PC-3 (cell line): ENCODE measurements at places on chromosomes 4 and X.
A peak's percentile ranks its signal among the peaks of the same experiment; 100 is the strongest.

GRCh38 chr4:121822047-121822446 is 1.6 kb downstream of the CCNA2 start:
- DNase-seq = no peak

DNA sequence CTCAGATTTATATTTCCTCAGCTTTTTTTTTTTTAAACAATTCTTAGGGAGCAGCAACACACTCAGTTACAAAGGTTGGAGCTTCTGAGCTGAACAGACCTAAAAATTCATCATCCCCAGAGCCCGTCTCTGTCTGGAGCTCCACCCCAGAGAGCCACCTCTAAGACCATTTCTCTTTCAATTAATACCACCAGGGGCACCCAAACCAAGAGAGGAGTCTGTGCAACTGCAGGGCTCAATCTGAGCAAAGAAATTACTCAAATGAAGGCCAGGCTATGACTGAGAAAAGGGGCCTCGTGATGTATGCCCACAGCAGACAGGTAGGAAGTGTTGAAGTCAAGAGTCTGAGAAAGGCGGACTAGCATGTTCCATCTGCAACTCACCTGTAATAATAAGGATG is 95.5 kb downstream of the C4orf51 start:
- DNase-seq = no peak

- no peak for DNase-seq
Observed at GRCh38 chrX:121479406-121479805, 432.0 kb downstream of the GLUD2 start.

DNA sequence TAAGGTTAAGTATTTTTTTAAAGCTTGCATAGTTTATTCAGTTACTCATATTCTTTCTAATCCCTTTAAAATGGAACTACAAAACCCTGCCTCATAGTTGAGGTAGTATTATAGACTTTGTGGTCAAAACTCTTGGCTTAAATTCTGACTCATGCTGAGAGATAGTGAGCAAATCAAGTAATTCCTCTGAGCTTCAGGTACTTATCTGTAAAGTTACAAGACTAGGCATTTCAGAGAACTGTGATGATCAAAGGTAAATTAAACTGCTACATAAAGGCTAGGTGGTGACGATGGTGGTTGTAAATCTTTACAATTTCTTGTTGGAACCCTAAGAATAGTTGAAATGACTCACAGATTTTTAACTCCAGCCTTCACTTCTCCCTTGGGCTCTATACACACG is 3.2 kb upstream of the CLOCK start:
- DNase-seq = peak; percentile 99

- peak; percentile 2 for DNase-seq
Observed at GRCh38 chr4:120331486-120332370, 265.1 kb upstream of the MAD2L1 start.

DNA sequence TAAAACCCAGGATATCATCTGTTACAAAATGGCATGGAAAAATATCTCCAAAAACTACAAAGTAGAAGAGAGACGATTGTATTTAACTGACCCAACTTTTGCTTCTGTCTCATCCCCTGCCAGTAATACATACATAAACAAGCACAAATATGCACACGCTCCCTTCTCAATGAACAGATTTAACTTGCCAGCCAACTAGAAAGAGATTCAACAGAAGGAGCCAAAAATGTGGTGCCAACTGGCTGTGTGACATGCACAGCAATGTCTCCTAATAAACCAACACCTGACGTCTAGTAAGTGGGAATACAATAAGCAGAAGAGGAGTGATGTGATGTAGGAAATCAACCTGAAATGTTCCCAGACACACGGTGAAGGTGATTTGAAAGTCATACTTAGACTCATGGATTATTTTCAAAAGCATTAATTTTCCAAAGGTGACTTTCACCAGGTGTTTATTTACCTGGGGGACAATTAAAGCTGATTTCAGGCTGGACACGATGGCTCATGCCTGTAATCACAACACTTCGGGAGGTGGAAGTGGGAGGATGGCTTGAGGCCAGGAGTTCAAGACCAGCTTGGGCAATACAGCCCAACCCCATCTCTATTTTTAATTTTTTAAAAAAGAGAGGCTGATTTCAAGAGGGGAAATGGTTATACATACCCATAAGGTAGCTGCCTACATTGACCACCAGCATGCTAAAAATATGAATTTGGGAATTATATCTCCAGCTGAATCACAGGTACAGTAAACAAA is 33.7 kb downstream of the SH3RF1 start:
- no peak for DNase-seq

- DNase-seq = no peak
Observed at GRCh38 chr4:101076032-101076431, 271.3 kb downstream of the PPP3CA start.

DNA sequence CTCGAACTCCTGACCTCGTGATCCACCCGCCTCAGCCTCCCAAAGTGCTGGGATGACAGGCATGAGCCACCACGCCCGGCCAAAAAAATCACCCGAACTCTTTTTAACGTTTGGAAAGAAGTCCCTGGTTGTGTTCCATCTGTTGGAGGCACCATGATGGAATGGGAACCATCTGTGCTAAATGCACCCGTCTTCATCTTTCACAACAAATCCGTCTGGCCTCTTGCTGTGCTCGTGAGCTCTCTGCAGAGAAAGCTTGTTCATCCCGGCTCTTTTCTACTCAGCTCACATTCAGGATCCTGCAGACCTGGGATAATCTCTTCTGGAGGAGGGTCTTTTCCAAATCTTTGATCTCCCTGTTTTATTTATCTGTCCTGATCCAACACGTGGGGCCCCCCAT is 188.8 kb downstream of the CRLF2 start:
- no peak for DNase-seq

GRCh38 chrX:46298821-46299220 is 246.4 kb downstream of the ZNF674 start:
- no peak for DNase-seq

GRCh38 chrX:31057291-31057690 is 14.6 kb downstream of the FTHL17 start:
- DNase-seq = no peak

GRCh38 chr4:30870513-30870912 is 150.3 kb downstream of the PCDH7 start:
- no peak for DNase-seq

DNA sequence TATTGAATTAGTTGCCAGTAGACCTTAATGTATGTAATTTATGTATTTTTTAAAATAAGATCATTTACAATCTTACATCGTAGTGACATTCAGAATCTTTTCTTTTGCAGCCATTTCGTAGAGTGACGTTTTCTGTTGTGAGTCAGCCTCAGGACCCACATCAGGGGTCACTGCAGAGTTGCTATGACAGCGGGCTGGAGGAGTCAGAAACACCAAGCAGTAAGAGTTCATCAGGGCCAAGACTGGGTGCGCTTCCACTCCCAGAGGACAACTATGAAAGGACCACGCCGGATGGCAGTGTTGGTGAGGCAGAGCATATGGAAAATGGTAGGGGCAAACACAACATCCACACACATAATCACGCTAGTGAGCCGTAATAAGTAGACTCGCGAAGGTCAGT is 199.9 kb downstream of the PCDH7 start:
- no peak for DNase-seq

DNA sequence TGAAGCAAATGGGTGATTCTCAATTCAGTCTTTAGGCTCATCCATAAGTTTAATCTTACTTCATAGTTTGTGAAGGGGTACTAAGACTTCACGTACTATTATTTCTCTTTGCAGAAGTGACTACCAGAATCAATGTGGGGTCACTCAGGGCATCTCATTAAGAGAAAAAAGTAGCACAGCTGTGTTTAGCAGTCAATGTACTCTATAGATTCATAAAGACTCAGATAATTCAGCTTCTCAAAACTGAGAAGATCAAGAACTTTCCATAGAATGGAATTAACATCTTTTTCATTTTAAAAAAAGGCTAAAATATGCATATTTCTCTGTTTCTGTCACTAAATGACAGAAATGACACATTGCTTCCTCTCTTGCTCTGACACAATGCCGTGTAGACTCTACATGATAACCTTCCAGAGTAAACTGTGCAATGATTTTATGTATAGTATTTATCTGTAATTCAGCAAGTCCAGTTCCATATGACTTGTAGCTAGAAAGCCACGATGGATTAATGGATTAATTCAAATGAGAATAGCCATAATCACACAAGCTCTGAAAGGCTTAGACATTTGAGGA is 20.3 kb upstream of the LSM6 start:
- no peak for DNase-seq

DNA sequence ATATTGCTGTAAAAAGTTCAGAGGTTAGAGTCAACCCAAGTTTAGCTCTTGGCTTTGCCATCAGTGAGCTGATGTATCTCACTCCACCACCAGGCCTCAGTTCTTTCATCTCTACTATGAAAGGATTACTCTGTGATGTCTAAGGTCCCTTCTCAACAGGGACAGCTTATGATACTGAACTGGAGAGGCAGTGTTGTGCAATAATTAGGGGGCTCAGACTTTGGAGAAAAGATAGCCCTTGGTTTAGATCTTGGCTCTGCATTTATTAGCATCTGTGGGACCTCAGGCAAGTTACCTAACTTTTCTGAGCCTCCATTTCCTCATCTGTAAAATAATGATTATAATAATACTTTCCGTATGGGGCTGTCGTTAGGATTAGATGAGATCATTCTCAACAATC is 89.0 kb downstream of the COL4A6 start:
- no peak for DNase-seq

DNA sequence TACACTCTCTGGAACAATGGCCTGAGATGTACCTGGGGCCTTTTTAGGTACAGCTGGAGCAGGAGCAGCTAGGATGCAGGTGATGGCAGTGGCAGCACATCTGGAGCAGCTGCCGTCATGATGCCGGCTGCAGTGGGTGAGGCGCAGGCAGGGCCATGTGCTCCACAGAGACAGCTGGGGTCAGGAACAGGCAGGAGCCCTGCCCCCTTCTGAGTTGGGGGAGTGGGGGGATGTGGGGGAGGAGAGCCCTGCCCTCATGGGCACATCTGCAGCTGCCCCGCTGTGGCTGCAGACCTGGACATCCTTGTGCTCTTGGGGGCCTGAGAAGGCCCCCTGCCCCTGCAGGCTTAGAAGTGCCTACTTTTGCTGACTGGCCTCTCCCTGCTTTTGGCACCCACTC is 352.8 kb upstream of the PABPC5 start:
- DNase-seq = no peak

DNA sequence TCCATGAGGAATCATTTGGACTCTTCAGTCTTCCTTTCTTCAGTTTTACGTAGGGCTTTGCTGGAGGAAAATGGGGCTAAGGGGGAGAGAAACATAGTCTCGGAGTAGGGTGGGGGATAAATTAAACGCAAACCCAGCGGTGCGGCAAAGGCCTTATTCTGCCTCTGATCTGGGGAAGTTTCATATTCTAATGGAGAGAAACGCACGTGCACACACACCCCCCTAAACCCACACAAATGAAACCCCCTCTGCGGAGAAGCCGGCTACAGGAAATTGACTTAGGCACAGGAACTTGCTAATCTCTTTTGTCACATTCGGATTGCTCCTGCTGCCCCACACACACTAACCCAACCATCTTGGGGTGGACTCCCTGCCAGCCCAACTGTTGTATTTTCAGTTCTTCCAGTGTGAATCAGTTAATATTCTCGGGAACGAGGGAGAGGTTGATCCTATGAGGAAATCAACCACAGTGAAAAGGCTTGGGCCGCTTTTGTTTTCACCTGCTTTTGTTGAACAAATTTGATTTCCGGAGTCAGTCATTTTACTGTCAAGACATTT is at the start of gene RHOH:
Gene RHOH (plus strand): TSS at position 308 of the 558 bp plus-strand sequence. CDS start 46,356 bp downstream, outside the sequence.
- no peak for DNase-seq

GRCh38 chrX:15245896-15246295 is 24.0 kb downstream of the ASB9 start:
- DNase-seq = no peak

DNA sequence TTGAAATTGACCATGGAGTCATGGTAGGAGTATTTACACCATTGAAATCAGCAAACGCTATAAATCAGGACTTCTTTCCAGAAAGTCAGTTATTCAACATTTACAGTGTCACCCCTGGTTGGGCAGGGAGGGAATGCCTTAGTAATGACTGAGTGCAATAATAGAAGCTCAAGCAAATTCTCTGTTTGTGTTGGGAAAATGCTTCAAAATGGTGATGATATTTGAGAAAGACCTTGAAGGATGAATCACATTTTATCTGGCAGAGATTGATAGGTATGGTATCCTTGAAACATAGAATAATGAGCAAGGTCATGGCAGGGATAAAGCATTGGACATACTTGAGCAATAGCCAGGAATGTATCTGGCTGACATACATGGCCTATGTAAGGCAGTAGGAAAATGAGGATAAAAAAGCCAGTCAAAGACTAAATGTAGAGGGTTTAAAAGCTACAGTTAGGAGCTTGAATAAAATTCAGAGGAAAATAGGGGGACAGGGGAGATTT is 248.7 kb downstream of the FMR1NB start:
- DNase-seq = no peak

GRCh38 chr4:169416997-169417396 is 146.2 kb upstream of the SH3RF1 start:
- DNase-seq = no peak

GRCh38 chrX:154542723-154543424 is 3.8 kb downstream of the G6PD start:
- no peak for DNase-seq

GRCh38 chr4:141389649-141390048 is 169.0 kb downstream of the ZNF330 start:
- DNase-seq = no peak

GRCh38 chr4:95061220-95061619 is 303.5 kb downstream of the BMPR1B start:
- DNase-seq = no peak

DNA sequence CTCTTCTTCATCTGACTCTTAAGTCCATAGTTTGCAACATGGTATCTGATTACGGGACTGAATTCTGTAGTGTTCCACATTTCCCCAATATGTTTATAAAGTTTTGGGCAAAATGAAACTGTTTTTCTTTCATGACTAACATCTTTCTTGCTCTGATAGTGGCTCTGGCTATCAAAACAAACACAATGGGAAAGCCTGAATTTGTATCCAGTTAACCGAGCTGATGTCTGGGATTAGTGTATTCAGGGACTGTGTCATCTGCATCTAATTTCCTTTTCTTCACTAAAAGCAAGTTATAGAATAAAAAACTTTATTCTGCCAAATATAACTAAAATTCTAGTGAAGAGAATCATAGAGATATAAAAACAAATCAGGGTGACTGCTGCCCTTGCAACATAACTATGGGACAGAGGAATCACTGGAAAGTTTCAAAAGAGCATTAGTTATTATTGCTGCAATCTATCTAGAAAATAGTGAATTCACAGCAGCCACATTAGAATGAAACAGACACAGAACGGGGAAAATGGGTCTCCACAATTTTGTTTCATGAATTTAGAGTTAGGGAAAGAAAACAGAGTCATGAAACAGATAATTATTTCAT is 61.3 kb downstream of the ANTXR2 start:
- DNase-seq = no peak

GRCh38 chr4:119629142-119629471 is 503 bp upstream of the PDE5A start:
- no peak for DNase-seq

- DNase-seq = peak; percentile 82
Observed at GRCh38 chr4:73870260-73870659, 1.1 kb downstream of the CXCL1 start.

GRCh38 chr4:181846934-181847333 is 396.3 kb upstream of the TENM3 start:
- DNase-seq = no peak

- DNase-seq = no peak
Observed at GRCh38 chrX:9775930-9776329, 10.3 kb upstream of the GPR143 start.

GRCh38 chr4:105994061-105994460 is 98.8 kb downstream of the NPNT start:
- no peak for DNase-seq
